HFFc6 (cell line): ENCODE measurements at places on chromosomes 12 and 14. TPM values are rescaled to one million over a fixed set of nuclear protein-coding genes. Genes with fewer than 3 reads are reported as not detected.

The RHEBL1 gene
- total RNA-seq, result 0.18 to 0.85 TPM (median 0.69 TPM) in 3 replicates

The LALBA gene
- not detected in 3 replicates for total RNA-seq

The SYNDIG1L gene
- not detected in 3 replicates for total RNA-seq

The ADAM21 gene
- 0.31 and 0.73 TPM in 2 replicates for total RNA-seq

DNA sequence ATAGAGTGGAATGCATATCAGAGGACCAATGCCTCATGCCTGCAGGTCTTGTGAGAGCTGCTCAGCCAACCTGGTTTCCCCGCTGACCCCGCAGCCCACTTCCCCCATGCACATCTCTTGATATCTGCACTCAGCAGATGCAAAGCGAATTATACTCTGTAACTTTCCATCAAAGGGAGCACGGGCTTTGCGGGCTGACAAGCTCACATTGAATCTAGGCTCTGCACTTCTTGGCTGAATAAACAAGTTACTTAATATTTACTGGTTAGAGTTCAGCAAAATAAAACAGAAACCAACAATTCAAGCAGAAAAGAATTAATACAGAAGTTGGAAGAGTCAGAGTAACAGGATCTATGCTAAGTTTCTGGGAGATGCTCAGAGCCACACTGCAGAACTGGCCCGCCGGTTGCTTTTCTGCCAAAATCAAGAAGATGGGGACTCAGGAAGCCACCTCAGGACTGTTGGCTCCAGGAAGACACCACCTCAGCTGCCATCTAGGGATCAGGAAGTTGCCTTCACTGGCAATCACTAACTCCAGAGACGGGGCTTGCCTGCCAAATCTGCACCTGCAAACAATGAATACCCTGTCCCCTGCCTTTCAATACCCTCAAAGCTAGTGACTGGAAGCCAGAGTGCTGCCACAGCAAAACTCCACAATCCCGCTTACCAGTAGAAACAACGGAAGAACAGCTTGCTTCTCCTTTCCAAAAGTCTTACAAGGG is 46.5 kb downstream of the NR1H4 start:
- DNase-seq, result no peak

- DNase-seq, result peak; percentile 52
Observed at GRCh38 chr14:102362084-102362483, 606 bp downstream of the CINP start.

GRCh38 chr12:42695490-42695995 is 106.0 kb upstream of the PRICKLE1 start:
- no peak for DNase-seq

- DNase-seq, result peak; percentile 83
Observed at GRCh38 chr12:95224202-95225170, 6.9 kb downstream of the VEZT start.

GRCh38 chr14:25431211-25432076 is 381.5 kb upstream of the STXBP6 start:
- DNase-seq, result no peak

- DNase-seq, result peak; percentile 11
Observed at GRCh38 chr12:25236190-25236589, 14.5 kb downstream of the KRAS start.

- no peak for DNase-seq
Observed at GRCh38 chr12:11545484-11546330, 103.8 kb upstream of the ETV6 start.

DNA sequence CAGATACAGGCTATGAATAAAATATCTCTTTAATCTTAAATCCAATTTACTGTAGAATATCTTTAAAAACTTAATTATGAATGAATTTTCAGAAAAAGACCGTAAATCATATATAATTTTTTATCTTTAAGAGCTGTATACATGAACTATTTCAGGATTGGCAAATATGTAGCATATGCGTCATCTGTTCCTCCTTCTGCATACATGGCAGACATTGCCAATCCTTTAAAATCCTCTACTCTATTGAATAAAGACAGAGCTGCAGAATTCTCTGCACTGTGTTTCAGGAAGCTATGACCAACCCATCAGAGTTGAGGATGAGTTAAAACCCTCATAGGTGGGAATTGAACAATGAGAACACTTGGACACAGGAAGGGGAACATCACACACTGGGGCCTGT is 279.0 kb downstream of the TMEM117 start:
- no peak for DNase-seq

GRCh38 chr14:50059763-50060616 is 56.4 kb downstream of the VCPKMT start:
- no peak for DNase-seq

DNA sequence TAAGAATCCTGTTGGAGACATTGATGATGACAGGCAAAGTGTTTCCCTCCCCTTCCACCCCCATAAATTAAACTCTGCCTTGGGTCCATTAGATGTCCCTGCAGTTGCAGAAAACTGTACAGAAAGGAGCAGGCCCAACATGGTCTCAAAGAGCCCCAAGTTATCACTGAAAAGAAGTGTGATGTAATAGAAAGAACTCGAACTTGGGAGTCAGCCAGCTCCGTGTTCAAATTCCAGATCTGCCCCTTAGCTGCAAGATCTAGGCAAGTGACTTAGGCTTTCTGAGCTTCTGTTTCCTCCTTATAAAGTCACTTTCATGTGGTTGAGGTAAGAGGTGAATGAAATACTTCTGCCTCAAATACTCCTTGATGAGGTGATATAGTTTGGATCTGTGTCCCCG is 49.6 kb upstream of the CEP83 start:
- DNase-seq, result no peak

- no peak for DNase-seq
Observed at GRCh38 chr14:105018414-105018813, 2.5 kb downstream of the CDCA4 start.

DNA sequence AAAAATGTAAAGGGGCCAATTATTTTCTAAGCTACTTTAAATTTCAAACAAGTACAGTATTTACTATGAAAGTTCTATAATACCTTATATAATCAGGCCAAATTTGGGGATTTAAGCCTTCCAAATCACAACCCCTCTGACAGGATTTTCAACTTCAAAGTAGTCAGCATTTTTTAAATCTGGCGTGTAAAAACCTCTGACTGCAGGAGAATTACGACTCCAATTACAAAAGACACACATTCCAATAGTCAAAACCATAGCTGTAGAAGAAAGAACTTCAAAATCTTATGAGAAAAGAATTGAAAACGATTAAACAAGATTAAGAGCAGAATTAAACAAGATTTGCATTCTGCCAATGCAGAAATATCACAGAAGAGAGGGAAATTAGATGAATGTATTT is 12.7 kb downstream of the OSBPL8 start:
- DNase-seq, result no peak
